GM23338 (cell line): ENCODE measurements at places on chromosomes 13 and 19.

DNA sequence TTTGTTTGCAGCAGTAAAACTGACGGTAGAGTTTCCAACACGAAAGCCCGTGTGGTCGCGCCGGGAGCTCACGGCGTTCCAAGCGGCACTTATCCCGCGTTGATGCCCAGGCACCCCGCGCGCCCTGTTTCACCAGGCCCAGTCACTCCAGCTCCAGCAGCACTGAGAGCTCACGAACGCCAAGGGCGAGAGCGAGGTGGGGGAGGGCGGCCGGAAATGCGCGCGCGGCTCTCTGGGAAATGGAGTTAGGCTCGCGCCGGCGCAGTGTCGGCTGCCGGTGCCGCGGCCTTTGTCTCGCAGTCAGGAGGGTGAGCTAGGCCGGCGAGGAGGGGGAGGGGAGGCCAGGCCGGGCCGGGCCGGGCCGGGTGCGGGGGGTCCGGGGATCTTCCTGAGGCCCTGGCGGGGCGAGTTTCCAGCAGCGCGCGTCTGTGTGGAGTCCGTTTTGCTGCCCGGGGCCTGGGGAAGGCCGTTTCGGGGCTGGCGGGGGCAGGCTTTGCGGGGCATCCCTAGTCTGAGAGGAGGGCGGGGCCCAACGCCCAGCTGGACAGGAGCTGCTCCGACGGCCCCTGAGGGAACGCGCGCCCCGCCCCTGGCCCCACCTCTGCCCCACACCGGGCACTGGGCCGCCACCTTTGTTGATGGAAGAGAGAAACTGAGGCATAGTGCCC is at the start of gene ZNF135:
TSS of gene ZNF135 (plus strand) at position 280 of the 668 bp plus-strand sequence. CDS start 721 bp downstream, outside the sequence.
- DNase-seq: peak; percentile 94

DNA sequence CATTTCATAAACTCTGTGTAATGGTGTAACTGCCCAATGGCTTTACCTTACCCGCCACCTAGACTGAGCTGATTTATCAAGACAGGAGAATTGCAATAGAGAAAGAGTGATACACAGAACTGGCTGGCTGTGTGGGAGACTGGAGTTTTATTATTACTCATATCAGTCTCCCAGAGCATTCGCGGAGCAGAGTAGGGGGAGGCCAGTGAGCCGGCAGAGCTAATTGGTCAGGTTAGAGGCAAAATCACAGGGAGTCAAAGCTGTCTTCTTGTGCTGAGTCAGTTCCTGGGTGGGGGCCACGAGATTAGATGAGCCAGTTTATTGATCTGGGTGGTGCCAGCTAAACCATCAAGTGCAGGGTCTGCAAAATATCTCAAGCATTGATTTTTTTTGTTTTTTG is 23.4 kb upstream of the SLITRK1 start:
- DNase-seq: no peak

- no peak for DNase-seq
These were observed 8.0 kb downstream of the ZNF431 start for GRCh38 chr19:21149877-21150276.

DNA sequence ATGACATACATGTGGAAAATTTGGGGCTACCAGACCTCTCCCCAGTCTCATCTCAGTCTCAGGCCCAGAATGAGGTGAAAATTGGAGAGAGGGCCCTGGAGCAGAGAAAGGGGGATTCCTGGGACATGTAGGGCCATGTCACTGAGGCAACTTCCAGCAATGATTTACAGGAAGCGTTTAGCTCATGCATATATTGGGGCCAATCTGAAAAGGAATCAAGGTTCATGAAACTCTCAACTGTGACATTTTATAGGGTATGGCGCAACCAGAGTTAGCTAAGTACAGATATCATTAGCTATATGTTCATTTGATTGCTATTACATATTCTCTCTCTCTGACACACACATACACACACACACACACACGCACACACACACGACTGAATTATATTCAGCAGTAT is 86.3 kb downstream of the RNASEH2B start:
- no peak for DNase-seq

GRCh38 chr13:97257800-97258799 is 36.0 kb downstream of the MBNL2 start:
- peak; percentile 79 for DNase-seq

DNA sequence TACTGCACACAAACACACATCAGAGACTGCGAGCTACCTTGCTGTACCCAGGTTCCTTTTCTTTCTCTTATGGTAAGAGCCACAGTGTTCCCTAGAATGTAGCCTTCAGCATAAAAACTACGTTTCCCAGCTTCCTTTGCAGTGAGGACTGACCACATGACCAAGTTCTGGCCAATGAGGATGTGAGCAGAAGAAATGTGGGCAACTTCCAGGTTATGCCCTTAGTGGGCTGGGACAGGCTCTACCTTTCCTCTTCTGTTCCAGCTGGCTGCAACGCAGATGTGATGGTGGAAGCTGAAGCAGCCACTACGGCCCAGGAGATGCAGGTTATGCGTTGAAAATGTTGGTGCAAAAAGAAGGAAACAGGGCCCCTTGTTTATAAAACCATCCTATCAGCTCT is 27.5 kb downstream of the VRK3 start:
- peak; percentile 85 for DNase-seq

- no peak for DNase-seq
These were observed 37.9 kb downstream of the MLLT1 start for GRCh38 chr19:6241680-6242377.

- DNase-seq: no peak
These were observed 213.3 kb downstream of the OLFM4 start for GRCh38 chr13:53241891-53242348.

- DNase-seq: peak; percentile 60
These were observed 17.4 kb upstream of the NPAS1 start for GRCh38 chr19:47002106-47002766.

DNA sequence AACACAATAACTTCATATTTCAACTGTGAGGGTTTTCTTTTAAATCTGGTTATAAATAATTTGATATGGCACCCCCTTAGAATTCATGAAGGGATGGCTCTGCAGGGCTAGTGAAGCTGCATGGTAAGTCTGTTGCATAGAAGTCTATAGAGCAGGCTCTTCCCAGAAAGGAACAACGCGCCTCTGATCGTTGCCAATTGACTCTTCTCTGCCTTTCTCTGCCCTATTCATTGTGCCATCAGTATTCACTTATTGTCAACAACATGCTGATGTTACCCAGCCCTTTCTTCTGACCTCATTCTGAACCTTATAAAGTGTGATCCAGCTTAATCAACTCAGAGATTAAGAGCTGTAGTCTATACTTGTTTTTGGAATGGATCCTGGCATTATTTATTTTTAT is 16.3 kb upstream of the DCT start:
- DNase-seq: no peak

DNA sequence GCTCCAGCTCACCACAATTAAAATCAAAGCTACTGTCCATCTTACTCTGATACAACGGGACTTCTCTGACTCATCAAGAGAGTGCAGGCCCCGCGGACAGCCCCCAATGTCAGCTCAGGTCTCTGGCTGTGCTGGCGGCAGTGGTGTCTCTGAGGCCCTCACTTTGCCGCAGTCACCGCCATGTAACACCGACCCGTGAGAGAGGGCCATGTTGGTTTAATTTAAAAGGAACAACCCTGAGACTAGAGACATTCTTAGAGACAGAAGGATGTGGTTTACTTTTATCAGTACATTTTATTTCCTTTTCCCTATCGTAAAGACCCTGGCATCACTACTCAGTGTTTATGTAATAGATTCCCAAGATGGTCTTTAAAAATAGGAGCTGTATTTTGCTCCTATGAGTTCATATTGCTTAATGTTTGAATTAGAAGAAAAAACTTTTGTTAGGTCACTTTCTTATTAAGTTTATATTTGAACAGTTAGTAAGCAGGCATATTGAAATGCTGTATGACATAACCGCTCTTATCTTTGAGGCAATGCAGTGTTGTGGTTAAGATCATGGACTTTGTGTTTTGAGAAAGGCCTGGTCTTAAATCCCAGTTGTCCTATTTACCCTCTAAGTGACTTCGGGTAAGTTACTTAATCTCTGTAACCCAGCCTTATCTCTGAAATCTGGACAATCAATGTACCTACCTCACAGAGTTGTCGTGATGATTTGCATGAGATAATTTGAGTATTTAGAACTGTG is 23.4 kb downstream of the DGKH start:
- DNase-seq: no peak

DNA sequence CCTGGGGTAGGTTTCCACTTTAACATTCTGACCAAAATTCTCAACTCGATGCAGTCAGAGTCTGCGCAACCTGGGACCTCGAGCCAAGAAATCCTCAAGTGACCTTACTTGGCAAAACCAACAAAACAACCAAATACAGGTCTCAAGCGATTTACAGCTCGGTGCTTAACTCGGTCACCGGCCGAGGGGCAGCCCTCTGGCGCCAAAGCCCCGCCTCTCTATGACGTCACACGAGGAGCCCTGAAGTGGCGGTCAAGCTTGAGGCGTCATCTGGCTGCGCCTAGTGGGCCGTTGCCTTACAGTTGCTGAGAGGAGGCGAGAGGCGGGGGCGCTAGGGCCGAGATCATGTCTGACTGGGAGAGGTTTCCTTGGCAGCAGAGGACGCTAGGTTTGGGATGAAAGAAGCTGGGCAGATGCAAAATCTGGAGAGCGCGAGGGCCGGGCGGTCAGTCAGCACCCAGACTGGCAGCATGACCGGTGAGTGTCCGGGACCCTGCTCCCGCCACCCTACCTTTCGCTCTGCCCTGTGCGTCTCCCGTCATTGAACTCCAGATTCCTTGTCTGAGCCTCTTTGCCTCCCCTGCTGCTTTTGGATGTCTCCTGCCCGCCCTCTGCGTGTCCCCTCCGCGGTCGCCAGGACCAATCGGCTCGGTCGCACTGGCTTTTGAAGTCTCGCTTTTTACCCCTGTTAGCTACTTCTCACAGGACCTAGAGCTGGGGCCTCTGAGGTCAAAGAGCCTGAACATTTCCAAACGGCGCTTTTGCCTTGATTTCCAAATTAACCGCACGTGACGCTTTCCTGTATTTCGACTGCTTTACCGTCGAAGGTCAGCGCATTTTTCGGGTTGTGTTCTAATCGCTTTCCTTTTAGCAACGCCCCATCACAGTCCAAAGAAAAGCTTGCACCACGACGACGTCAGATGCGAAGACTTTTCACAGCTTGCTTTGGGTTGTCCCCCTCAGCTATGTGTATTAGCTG is at the start of gene CDADC1:
TSS of gene CDADC1 (plus strand) at position 283 of the 979 bp plus-strand sequence. CDS start at position 396, 113 bp downstream.
- peak; percentile 99 for DNase-seq

GRCh38 chr13:40163066-40164000 is 503.1 kb downstream of the FOXO1 start:
- no peak for DNase-seq

GRCh38 chr13:61466280-61466679 is 50.6 kb upstream of the PCDH20 start:
- DNase-seq: peak; percentile 57

GRCh38 chr13:51440381-51440780 is 12.5 kb downstream of the INTS6 start:
- DNase-seq: no peak

- DNase-seq: no peak
These were observed 121.8 kb downstream of the ZNF675 start for GRCh38 chr19:23565256-23565655.
